ENCODE measurements at places on chromosomes 2 and 18. TPM values are rescaled to one million over a fixed set of nuclear protein-coding genes. Genes with fewer than 3 reads are reported as not detected.

AKAIN1 gene
- not detected for total RNA-seq

E2F6 gene
- 25.6 TPM for total RNA-seq

LRRTM1 gene
- total RNA-seq: not detected

B3GNT7 gene
- 14.4 TPM for total RNA-seq

ADAM23 gene
- total RNA-seq: 6.1 TPM

C2orf72 gene
- 0.66 TPM for total RNA-seq

MAP3K19 gene
- total RNA-seq: not detected

All from Calu3 (cell line).